ENCODE measurements at places on chromosomes 6 and 20.

DNA sequence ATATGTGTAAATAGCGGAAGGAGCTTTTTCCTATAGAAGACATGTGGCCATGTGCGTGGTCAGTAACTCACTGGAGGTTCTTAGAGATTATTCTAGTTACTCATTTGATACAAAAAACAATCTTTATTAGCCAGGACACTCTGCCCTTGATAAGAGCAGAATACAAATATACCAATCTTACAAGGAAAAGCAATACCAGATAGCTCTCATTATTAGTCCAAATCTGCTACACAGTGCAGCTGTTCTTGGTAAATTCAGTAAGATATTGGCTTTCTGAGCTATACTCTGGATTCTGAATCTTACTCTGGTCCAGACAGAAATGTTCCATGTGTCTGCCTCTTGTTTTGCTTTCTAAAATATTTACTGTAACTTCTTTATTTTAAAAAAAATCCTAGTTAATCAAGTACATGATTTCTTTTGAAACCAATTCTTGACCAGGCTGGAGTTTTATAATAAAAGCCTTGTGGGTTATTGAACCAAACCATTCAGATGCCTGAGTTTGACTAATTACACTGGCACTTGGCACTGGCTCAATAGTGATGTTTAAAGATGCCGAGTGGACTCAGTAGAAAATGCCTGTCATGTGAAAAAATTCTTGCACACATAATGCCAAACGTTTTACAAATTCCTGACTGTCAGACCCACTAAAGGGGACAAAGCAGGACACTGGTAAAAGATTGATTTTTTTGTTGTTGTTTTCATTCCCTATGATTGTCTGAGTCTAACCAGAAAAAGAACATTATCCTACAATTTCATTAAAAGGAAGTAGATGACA is 242.8 kb upstream of the TCF21 start:
- DNase-seq: no peak

DNA sequence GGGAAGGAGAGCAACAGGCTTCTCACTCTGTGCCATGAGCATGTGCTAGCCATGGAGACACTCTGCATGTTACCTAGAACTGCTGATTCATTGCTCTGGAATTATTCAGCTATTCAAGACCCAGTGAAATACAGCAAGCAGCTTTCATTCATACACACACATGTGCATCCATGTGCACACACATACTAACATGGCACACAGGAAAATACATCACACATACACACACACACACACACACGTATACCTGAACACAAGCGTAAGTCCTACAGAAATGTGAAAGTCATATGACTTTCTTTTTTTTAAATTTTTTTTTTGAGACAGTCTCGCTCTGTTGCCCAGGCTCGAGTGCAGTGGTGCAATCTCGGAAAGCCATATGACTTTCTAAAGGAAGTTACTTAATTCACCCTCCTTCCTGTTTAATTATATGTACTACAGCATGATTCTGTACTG is 108.2 kb upstream of the NFATC2 start:
- no peak for DNase-seq

DNA sequence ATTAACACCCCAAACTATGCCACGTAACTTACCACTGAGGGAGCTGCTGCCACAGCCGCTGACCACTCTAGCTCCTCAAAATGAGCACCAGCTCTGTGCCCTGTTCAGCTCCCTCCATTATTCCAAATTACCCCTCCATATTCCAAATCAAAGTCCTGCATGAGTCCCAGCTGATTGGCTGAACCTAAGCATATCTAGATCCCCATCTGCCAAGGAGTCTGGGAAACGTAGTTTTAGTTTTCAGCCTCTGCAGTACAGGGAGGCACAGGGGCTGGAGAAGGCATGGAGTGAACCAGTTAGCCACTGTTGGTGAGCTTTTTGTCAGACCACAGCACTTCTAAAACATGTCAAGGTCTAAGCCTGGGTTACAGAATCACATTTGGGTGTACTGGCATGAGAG is 15.9 kb downstream of the UNC5CL start:
- DNase-seq: no peak

DNA sequence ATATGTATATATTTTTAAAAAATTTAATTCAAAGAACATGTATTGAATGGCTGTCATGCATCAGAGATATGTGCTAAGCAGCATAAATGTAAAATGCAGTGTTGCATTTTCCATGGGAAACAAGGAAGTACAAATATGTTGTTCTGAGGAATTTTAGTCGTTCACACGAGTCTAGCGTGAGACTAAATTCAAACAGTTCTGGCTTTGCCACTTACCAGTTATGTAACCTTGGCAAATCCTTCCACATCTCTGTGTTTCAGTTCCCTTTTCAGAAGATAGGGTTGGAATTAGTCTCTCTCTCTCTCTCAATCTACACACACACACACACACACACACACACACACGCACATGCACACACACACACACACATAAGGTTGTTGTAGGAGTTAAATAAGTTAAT is 305.4 kb downstream of the UTRN start:
- no peak for DNase-seq

DNA sequence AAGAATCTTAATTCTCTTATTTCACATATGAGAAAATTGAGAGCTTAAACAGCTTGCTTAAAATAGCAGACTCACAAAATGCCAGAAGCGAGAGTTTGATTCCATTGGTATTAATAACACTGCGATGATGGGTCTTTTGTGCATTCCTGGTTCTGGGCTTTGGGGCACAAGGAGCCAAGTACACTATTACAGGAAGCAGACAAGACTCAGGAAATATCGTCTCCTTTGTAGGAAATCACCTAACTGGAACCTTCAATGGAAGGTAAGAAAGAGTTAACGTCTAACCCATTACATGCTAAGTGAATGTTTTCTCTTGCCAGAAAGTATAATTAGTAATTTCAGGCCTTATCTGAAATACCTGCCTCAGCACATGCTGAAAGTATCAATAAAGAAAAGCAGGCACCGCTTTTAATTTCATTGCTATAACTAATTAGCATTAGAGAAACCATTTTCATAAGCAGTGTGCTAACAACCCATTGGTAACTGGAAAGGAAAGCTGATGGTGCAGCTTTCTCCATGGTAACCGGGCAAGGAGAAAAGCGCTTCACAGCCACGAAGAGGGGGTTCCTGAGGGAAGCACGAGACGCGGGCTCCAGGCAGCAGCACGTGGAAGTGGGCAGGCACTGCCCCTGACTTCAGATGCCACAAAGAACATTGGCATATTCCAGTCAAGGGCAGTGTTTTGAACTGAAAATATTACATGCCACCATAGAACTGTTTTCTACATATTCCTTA is 206.7 kb upstream of the AGPAT4 start:
- no peak for DNase-seq

- DNase-seq: no peak
Measured at GRCh38 chr20:16228722-16229121, 344.5 kb downstream of the KIF16B start.

DNA sequence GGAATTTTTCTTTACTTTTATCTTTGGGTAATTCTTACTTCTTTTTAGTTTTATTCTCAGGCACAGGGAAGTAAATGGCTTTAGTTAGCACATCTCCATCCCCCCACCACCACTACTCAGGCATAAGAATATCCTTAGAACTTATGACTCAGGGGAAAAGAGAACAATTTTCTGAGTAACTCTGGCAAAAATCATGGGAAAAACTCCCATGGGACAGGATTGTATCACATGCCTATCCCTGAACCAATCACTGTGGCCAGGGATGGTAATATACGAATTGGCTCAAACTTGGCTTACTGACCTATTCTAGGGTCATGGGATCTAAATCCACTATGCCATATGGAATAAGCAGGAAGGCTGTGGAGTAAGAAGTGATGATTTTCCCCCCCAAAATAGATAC is 339.1 kb downstream of the BTBD3 start:
- no peak for DNase-seq

GRCh38 chr6:84674395-84674794 is 90.0 kb downstream of the TBX18 start:
- DNase-seq: no peak

DNA sequence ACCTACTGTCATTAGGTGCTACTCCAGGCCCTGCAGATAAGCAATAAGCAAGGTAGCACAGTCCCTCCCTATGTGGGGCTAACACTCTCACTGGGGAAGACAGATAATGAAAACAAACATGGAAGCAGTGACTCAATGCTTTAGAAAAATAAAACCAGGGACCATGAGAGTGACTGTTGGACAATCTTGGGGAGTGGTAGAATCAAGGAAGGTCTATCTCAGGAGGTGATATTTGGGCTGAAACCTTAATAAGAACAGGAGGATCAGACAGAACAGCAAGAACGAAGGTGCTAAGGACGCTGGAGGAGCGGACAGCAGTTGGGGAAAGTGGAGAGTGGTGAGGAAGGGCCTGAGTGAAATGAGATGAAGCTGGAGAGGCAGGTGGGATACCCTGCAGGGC is 58.2 kb downstream of the BANF2 start:
- DNase-seq: no peak

GRCh38 chr6:166763606-166764472 is 136.8 kb upstream of the RPS6KA2 start:
- DNase-seq: no peak

DNA sequence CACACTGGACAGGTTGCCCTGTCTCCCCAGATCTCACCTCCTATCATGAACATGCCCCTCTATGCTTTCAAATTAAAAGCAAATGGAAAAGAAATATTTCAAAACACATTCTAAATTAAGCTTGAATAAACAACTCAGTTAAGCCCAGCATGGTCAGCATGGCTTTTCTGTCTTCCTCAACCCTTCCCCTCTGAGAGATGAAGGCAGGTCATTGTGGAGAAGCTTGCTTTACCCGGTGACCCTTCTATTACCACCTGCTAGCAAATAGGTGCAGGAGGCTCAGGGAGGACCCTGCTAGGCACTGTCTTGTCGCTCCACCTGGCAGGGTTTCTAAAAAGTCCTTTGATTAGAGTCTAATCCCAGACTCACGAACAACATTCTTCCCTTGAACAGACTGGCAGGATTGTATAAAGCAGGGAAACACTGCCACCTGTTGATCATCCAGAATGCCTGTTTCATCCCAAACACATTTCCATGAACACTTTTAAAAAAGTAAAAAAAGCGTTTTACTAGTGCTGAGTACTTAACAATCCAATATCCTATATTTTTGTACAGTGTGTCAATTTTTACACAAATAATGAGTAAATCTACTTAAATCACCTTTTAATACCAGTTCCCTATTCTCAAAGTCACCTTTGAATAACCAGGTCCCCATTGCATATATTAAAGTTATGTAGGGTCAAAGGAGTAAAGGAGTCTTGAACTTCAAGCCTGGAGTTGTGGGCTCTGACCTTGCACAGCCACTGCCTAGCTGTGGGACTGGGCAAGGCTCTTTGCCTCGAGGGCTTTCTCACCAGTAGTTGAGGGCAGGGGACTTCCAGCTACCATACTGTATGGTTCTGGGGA is 75.5 kb downstream of the GPR6 start:
- DNase-seq: no peak

GRCh38 chr20:60984666-60985065 is 267.4 kb upstream of the CDH4 start:
- DNase-seq: no peak

DNA sequence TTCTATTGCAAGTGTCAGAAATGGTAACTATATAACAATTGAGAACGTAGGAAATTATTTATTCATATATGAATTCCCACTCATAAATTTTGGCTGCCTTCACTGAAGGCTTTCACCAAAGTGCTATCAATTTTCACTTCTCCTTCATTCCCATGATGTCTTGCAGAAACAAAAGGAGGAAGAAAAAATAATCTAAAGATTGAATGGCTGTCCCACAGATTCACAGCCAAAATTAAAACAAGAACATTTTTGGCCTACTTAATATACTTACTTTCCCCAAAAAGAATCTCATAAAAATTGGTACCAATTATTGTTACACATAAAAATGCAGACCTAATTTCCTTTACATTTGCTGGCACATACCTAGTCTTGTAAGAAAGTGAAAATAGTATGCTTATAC is 616.1 kb downstream of the CD109 start:
- DNase-seq: no peak

DNA sequence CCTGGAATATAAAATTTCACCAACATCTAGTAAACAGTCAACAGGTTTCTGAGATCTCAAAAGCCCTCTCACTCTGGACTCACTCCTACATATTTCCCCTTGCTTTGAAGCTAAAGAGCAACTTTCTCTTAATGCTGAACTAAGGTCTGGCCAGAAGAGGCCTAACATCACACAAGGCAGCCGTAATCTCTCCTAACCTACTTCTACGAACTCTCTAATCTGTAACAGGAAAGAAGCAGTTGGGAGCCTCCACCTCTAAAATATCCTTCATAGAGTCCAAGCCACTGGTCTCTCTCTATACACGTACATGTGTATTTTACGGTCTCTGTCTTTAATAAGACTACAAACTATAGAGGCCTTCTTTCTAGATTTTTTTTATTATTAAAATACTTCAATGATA is 72.0 kb downstream of the REV3L start:
- no peak for DNase-seq

DNA sequence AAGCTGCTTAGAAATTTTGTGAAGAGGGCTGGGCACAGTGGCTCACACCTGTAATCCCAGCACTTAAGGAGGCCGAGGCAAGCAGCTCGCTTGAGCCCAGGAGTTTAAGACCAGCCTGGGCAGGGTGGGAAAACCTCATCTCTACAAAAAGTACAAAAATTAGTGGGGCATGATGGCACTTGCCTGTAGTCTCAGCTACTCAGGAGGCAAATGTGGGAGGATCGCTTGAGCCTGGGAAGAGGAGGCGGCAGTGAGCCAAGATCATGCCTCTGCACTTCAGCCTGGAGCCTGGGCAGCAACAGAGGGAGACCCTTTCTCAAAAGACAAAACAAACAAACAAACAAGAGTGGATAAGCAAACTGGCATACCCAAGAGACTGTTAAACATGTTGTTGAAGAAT is 308.3 kb upstream of the ADGRB3 start:
- no peak for DNase-seq

GRCh38 chr6:170446841-170447560 is 106.1 kb downstream of the PSMB1 start:
- no peak for DNase-seq

DNA sequence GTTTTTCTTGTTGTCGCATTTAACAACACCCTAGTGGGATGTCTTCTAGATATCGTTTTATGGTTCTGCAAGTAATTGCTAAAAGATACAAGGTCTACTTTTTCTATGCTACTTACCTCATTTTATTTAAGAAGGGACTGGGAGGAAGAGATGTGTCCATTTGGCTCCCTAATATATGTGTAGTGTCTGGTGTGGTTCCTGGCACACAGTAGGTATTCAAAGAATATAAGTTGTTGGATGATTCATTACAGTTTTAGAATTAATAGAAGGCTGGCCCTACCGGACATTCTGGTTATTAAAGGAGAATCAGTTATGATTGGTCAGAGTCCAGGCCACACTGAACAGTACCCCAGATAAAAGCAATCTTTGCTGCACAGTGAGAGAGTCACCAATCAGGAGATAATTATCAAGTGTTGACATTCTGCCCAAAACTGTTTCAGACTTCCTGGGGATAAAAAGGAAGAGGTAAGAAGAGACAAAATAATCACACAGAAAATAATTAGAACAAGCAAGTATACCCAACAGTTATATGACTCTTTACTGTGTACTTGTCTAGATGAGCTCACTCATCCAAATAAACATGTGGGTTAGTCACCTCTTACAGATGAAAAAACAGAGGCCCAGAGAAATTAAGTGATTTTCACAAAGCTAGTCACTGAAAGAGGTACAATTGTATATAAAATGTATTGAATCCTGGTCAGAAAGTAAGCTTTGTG is 7.0 kb downstream of the TMEM244 start:
- no peak for DNase-seq

- DNase-seq: no peak
Measured at GRCh38 chr6:126206504-126207246, 133.2 kb upstream of the CENPW start.
